Cardiac muscle cell (in vitro differentiated cells and primary cell): ENCODE measurements at places on chromosomes 6 and 20.

DNA sequence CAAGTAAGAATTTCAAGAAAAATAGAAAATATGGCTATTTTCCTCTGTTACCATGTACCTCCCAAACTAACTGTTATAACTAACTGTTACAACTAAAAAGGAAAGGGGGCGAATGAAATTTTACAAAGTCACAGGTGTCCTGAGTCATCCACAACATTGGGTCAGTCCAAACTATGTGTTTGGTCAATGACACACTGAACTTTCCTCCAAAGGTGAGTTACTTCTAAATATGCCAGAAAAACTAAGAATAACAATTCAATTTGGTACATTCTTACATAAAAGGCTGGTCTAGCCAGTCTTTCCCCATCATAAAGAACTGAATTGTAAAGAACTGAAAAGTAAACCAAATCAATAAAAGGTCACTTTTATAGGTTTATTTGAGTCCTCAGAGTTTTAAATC is 44.3 kb downstream of the ILRUN start:
- DNase-seq: no peak

GRCh38 chr6:141736104-141736503 is 396.6 kb upstream of the GJE1 start:
- no peak for DNase-seq

DNA sequence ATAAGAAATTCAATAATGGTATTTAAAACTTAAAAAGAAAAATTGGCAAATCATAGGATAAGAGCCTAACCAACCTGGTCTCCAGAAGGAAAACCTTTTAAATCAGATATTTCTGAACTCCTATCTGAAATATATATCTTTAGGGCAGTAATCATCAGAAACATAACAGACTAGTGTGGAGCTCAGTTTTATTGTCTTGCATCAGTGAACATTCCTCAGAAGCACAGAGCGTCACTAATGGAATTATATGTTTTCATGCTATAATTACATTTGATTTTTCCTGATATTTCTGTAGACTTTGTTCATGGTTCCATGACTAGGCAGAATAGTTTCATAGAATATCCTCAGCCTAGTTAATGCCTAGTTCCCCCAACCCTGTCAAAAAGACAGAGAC is 262.2 kb downstream of the EYA4 start:
- DNase-seq: peak; percentile 36

GRCh38 chr6:126010040-126010439 is 23.7 kb downstream of the TRMT11 start:
- DNase-seq: no peak

GRCh38 chr6:41922154-41922553 is 855 bp downstream of the BYSL start:
- no peak for DNase-seq

GRCh38 chr6:161536224-161536630 is 262.4 kb upstream of the AGPAT4 start:
- DNase-seq: no peak

GRCh38 chr6:24223115-24223919 is 97.3 kb downstream of the NRSN1 start:
- DNase-seq: no peak

- peak; percentile 87 for DNase-seq
Observed at GRCh38 chr6:37210313-37210968, 40.5 kb downstream of the PIM1 start.

DNA sequence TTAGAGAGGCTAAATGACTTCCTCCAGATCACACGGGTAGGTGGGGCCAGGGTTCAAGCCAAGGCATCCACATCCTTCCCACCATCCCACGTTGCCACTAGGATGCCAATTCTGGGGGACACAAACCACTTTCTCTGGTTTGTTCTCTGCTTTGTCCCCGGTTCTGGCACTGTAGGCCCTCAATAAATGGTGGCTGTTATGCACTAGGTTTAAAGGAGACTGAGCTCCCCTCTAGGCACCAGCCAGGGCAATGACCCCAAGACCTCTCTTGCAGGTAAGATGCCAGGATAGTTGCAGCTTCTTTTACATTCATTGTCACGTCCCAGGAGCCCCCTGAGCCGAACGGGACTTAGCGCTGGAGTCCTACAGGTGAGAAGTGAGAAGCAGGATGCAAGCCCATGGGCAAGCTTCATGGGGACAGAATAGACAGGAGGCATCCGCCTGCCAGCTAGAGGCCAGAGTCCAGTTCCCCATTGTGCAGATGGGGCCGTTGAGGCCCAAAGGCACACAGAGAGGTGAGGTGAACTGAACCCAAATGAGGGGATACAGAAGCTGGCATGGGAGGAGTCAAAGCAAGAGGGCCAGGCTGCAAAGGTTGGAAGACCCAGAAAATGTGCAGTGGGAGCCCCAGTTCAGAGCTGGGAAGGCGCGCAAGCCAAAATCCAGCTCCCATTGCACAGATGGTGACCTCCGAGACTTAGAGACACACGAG is 677 bp downstream of the PXMP4 start:
- no peak for DNase-seq

- peak; percentile 70 for DNase-seq
Observed at GRCh38 chr6:128519132-128519930, 1.1 kb downstream of the PTPRK start.

DNA sequence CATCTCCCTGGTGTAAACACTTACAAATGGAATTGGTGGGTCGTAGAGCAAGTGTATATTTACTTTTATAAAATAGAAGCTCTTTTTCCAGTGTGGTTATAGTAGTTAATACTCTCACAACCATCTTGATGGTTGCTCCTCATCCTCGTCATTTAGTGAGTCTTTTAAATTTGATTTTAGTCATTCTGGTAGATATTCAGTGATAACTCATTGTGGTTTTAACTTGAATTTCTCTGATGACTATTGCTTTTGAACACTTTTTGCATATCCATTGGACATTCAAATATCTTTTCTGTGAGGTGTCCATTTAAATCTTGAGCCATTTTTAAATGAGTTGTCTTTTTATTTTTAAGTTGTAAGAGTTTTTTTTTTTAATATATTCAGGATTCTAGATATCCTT is 189.2 kb upstream of the PHACTR1 start:
- no peak for DNase-seq

DNA sequence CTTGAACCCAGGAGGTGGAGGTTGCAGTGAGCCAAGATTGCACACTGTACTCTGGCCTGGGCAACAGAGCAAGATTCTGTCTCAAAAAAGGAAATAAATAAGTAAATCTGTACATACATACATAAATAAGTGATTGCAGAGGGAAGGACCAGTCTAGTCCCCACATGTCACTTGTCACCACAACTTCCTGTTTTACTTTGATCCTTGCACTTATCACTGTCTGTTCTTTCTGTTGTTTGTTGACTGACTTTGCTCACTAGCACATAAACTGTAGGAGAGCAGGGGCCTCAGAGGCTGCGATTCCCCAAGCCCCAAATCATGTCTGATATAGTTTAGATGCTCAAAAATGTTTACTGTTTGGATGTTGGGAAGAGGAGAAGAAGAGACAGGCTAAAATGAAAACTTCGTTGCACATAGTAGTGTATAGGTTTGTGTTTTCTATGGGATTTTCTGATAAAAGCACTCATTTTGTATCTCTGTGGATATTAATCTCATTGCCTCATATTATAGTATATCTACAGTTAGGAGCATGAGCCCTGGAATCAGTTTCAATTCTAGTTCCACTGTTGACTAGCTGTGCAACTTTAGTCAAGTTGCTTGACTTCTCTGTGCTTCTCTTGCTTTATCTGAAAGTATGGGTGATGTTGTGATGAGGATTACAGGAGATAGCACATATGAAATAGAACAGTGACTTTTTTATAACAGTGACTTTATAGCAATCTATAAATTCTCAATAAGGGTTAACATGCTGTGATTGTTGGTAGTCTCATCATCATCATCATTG is 165.0 kb downstream of the TBC1D7 start:
- no peak for DNase-seq

DNA sequence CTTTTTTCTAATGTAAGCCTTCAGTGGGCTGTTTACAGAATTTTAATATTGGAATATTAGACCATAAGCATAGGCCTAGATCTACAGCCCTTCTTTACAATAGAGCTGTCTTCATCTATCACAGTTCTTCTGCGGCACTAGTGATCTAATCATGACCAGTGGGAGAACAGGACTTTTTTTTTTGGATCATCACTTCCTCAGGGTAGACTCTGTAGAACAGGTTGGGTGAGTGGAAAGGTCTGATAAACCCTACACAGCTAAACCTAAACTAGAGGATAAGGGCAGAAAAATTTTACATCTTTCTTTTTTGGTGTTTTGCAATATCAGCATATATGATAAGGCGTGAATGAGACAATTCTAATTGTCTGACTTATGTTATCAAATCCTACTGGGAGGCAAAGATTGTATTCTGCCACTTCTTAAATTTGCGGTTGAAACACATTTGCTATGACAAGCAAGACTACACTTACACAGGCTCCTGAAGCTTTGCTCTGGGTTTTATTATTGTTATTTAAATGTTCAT is 52.2 kb downstream of the GOPC start:
- DNase-seq: no peak

DNA sequence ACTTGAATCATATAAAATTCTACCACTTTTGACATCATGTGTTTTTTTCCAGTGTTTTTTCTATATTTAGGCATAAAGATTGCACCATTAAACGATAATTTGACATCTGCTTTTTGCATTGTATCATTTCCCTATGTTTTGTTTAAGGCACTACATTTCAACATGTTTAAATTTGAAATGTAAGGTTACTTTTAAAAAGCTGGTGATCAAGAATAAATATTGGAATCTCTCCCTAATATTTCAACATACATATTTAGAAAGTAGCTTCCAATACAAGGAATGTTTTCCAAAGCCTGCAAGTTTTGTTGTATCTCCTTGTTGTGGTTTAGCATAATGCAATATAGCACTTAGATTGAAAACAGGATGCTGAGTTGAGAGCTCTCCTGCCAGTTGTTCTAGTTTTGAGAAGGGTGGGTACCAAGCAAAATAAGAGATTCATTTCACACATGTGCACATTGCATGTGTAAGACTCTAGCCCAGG is 76.5 kb downstream of the SYNJ2 start:
- DNase-seq: peak; percentile 53

GRCh38 chr6:14986370-14986769 is 259.5 kb upstream of the JARID2 start:
- no peak for DNase-seq

GRCh38 chr6:44676826-44677433 is 289.4 kb downstream of the CDC5L start:
- no peak for DNase-seq

- DNase-seq: peak; percentile 77
Observed at GRCh38 chr20:7980332-7981046, 39.1 kb downstream of the TMX4 start.

DNA sequence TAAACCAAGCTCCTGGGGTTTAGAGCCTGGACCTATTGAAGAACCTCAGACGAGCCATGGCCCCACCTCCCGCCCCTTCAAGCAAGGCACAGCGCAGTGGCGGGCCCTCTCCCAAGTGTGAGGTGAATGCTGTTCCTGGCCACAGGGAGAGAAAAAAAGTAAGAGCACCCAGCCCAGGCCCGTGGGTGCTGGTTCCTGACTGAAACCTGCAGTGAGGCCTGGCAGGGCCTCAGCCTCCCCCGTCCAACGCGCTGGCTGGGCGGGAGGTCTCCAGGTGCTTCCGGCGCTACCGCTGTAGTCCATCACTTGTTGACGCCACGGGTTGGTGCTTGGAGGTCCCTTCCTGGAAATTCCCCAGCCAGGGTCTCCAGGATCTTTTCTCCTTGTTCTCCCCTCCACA is 5.5 kb upstream of the FAM83C start:
- DNase-seq: no peak

GRCh38 chr6:144753023-144753705 is 468.0 kb downstream of the UTRN start:
- DNase-seq: no peak

- no peak for DNase-seq
Observed at GRCh38 chr6:90065173-90065572, 170.9 kb downstream of the GJA10 start.

DNA sequence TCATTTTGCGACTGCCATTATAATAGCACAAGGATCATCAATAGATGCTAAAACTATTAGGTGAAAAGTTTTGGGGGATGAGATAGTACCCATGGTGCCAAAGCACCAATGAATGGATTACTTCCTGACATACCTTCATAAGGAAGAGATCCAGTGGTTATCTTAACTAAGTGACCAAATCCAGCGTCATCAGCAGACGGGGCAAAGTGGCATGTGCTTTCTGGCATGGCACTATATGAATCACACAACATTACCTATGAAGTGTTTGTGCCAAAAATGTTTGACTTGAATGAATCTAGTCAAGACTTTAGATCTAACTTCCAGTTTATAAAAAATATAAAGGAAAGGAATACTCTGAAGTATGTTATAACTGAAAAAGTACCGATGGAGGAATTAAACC is 10.8 kb downstream of the TRIM26 start:
- no peak for DNase-seq

- peak; percentile 88 for DNase-seq
Observed at GRCh38 chr6:100464903-100465700, at the start of gene SIM1. Gene SIM1 (minus strand): TSS chr6:100464921. CDS start chr6:100463468, 1,453 bp downstream.

- DNase-seq: no peak
Observed at GRCh38 chr20:14957402-14957801, 620.0 kb upstream of the FLRT3 start.

- DNase-seq: peak; percentile 26
Observed at GRCh38 chr6:80528115-80528514, 421.6 kb downstream of the BCKDHB start.

DNA sequence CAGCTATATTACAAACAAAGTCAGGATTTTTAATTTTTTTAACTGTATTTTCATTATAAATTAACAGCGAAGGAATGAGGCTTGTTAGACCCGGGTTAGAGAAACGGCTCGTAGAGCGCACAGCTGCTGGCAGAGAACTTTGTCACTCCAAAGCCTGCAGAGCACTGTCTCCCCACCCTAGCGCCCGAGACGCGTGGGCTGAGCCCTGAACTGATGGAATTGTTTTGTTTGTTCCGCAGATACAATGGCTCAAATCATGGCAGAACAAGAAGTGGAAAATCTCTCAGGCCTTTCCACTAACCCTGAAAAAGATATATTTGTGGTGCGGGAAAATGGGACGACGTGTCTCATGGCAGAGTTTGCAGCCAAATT is 810 bp downstream of the LAMP5 start:
- no peak for DNase-seq

DNA sequence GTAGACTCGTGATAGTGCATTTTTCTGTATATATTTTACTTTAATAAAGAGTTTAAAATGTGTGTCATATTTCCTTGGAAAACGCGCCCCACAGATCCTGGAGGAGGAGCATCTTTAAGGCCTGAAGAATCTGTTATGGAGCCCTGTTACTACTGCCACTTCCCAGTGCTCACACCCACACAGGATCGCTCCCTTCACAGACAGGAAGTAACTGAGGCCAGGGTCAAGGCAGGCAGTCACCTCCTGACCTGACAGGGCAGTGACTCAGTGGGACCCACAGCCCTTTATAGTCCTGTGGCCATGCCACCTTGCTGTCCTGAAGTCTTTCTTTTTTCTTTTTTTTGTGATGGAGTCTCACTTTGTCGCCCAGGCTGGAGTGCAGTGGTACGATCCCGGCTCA is 9.0 kb downstream of the RRBP1 start:
- DNase-seq: no peak

GRCh38 chr6:143397227-143398222 is 53.0 kb downstream of the ADAT2 start:
- DNase-seq: peak; percentile 3

DNA sequence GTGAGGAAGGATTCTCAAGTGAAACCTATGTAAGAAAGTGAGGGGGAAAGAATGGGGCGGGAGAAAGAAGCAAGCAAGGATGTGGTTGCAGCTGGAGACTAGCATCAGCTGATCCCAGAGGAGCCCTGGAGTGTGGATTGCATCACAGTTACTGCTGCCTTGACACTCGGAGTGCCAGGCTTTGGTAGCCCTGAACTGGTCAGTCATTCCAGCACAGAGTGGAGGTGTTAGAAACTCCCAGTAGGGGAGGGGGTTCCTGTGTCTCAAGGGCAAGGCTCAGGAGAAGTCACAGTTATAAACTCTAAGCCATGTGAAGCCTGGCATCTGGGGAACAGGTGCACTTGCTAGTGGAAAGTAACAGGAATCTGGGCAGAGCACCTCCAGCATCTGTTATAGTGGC is 23.5 kb downstream of the SNAP25 start:
- DNase-seq: no peak
